ENCODE measurements at places on chromosomes 11 and 22.

GRCh38 chr11:8426076-8426475 lies 162.4 kb upstream of the LMO1 start:
- no peaks in the 10 kb centered on the region for H3K4me1 ChIP-seq
- H3K27ac ChIP-seq = no peak overlapping the region
- no peaks in the 10 kb centered on the region for H3K27me3 ChIP-seq
- no peak overlapping the region for H3K4me3 ChIP-seq
- no peaks in the 10 kb centered on the region for H3K36me3 ChIP-seq

DNA sequence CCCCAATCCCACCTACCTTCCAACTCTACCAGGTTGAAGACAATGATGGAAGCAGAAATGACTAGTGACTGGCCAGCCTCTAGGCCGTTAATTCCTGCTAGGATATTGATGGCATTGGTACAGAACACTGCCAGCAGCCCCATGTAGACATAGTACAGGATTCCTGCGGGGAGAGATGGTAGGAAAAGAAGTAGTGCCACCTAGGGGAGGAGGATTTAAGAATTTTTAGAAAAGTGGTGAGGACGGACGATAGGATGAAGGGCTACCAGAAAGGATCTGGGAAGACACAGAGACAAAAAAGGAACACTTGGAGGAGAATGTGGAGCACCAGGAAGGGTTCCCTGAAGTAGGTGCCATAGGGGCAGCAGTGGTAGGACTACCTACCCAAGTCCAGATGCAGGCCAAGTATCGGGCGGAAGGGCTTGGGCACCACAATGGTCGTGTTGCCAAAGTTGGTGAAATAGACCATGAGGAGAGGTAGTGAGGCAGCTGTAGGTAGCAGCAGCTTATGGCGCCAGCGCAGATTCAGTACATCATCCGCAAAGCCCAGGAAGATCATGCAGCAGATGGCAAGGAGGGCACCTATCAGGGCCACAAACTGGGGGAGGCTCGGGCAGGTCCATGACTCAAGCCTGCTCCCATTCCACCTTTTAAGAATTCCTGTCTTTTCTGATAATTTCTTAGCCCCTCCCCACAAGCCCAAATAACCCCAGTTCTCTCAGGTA lies 1.2 kb downstream of the DPAGT1 start:
- peaks cover 36% of the 10 kb centered on the region for H3K4me1 ChIP-seq
- no peaks in the 10 kb centered on the region for H3K27me3 ChIP-seq
- no peak overlapping the region for H3K4me3 ChIP-seq
- DNase-seq = no peak
- peaks cover 25% of the 10 kb centered on the region for H3K36me3 ChIP-seq

- no peak for DNase-seq
- no peaks in the 10 kb centered on the region for H3K4me1 ChIP-seq
- H3K36me3 ChIP-seq = no peaks in the 10 kb centered on the region
Measured at GRCh38 chr22:47600791-47601625, 838.6 kb downstream of the TBC1D22A start.

DNA sequence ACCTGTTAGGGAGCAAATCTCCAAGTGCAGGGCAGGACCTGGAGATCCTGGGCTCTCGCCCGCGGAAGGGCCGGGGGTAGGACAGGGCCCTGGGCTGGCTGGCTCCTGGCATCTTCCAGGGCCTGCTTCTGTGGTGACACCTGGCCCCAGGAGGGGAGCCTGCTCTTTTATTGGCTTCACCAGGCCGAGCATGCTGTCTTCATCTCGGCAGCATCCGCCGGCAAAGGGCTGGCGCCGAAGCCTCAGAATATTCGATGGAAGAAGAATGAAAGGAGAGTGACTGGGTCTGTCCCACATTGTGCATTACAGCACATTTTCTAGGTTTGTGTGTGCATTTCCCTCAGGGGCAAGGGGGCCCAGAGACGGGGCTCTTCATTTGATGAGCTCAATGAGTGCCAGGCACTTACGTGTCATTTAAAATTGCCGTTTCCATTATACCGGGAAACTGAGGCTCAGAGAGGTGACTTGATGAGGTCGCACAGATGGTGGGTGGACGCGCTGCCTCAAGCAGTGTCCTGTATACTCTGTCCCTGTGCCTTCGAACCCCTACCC lies 70.0 kb downstream of the RBX1 start:
- no peaks in the 10 kb centered on the region for H3K27me3 ChIP-seq
- no peaks in the 10 kb centered on the region for H3K36me3 ChIP-seq
- peaks cover 21% of the 10 kb centered on the region for H3K4me1 ChIP-seq
- H3K4me3 ChIP-seq = peak overlapping the region; percentile 25
- no peak for DNase-seq

GRCh38 chr11:122721201-122721963 lies 65.9 kb downstream of the UBASH3B start:
- no peak overlapping the region for H3K4me3 ChIP-seq
- H3K27me3 ChIP-seq = no peaks in the 10 kb centered on the region
- H3K27ac ChIP-seq = no peak overlapping the region
- DNase-seq = no peak
- peaks cover 2% of the 10 kb centered on the region for H3K36me3 ChIP-seq

GRCh38 chr11:117510646-117511045 lies 183.0 kb downstream of the CEP164 start:
- no peak overlapping the region for H3K4me3 ChIP-seq
- H3K36me3 ChIP-seq = no peaks in the 10 kb centered on the region
- H3K27ac ChIP-seq = no peak overlapping the region
- no peaks in the 10 kb centered on the region for H3K4me1 ChIP-seq

GRCh38 chr11:34487430-34487829 lies 26.2 kb downstream of the ELF5 start:
- no peak overlapping the region for H3K4me3 ChIP-seq
- no peaks in the 10 kb centered on the region for H3K27me3 ChIP-seq
- H3K4me1 ChIP-seq = no peaks in the 10 kb centered on the region
- DNase-seq = no peak
- H3K36me3 ChIP-seq = no peaks in the 10 kb centered on the region

- H3K36me3 ChIP-seq = no peaks in the 10 kb centered on the region
- no peaks in the 10 kb centered on the region for H3K4me1 ChIP-seq
- no peak overlapping the region for H3K4me3 ChIP-seq
- no peak overlapping the region for H3K27ac ChIP-seq
- H3K27me3 ChIP-seq = no peaks in the 10 kb centered on the region
Measured at GRCh38 chr11:101277036-101277435, 147.4 kb upstream of the PGR start.

DNA sequence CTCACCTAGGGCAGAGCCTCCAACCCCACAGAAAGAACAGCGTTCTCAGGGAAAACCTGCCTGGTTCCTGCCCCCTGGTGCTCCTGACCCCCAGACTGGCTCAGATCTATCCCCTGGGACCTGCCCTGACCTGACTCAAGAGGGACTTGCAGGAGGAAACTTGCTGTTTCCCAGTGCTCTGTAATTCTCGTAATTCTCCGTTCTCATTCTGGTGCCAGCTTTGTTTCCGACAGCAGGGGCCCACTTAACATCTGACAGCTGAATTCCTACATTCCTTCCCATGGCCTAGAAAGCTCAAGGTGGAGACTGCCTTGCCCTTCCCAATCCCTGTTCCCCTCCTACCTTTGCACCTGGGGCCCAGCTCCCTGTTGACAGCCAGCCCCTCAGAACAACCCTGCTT lies 12.5 kb upstream of the CSF2RB start:
- H3K4me1 ChIP-seq = no peaks in the 10 kb centered on the region
- H3K27me3 ChIP-seq = peaks cover 45% of the 10 kb centered on the region
- DNase-seq = no peak
- H3K27ac ChIP-seq = no peak overlapping the region

DNA sequence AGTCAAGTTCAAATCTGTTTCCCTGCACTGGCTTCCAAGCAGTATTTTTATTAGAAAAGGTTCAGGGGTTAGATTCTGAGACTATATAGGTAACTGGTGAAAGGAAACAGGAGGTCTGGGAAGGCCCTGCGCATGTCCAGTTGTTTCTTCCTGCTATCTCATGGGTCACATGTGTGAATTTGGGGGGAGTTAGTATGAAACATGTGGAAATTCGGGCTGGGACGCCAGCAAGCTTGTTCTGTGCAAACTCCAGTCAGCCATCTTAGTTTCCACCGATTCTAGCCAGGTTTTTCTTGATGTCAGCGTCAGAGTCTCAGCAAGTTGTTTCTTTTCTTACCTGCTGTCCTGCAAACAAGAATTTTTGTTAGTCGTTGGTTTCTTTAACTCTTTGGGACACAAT lies 46.8 kb downstream of the NNMT start:
- DNase-seq = no peak
- H3K27me3 ChIP-seq = peaks cover 7% of the 10 kb centered on the region
- no peak overlapping the region for H3K27ac ChIP-seq
- no peaks in the 10 kb centered on the region for H3K36me3 ChIP-seq
- H3K4me3 ChIP-seq = no peak overlapping the region

GRCh38 chr11:72605973-72606747 lies 68.1 kb downstream of the PDE2A start:
- H3K27me3 ChIP-seq = no peaks in the 10 kb centered on the region
- no peak overlapping the region for H3K27ac ChIP-seq
- no peaks in the 10 kb centered on the region for H3K36me3 ChIP-seq
- DNase-seq = no peak
- H3K4me1 ChIP-seq = no peaks in the 10 kb centered on the region

DNA sequence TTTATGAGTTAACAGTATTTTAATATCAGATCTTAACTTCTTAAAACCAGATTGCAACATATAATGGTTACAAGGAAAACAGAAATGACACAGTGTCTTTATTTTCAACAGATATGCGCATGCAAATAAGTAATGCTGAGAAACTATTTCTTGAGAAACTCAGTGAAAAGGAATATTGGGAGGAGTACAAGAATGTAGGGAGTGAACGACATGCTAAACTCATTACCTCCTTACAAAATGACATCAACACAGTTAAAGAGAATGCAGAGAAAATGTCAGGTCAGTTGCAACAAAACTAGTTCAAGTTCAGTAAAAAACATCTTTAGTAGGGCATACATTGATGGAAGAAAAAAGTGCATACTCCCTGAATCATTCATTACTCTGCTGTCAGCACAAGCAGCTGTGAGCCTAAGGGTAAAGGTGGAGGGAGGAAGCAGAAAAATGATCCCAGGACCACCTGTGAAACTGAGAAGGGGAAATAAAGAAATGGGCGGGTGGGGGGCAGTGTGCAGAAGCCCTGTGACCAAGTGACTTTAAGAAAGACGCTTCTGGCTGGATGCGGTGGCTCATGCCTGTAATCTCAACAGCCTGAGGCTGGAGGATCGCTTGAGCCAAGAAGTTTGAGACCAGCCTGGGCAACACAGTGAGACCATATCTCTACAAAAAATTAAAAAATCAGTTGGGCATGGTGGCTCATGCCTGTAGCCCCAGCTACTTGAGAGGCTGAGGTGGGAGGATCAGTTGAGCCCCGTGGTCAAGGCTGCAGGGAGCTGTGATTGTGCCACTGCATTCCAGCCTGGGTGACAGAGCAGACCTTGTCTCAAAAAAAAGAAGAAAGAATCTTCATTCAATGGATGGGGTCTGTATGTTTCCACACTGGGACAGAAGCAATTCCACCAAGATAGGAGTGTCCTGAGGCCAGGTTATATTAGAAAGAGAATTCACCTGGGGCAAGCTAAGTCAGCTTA lies 31.2 kb downstream of the CCDC83 start:
- H3K4me3 ChIP-seq = no peak overlapping the region
- no peaks in the 10 kb centered on the region for H3K4me1 ChIP-seq
- no peaks in the 10 kb centered on the region for H3K27me3 ChIP-seq
- no peak for DNase-seq
- H3K36me3 ChIP-seq = no peaks in the 10 kb centered on the region

DNA sequence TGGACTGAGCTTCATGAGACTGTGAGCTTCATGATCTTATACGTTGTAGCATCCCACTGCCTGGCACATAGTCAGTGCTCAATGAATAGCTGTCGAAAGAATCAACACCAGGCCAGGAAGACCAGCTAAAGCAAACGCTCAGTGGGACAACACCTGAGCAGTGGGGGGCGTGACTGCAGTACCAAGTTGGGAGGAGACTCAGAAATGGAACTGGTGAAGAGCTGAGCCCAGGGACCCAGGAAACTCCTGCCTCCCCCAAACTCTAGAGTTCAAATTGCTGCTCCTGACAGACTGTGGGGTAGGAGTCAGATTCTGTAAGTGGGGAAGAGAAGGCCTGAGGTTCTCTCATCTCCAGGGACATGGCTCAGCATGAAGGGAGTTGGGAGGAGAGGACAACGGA lies 59.3 kb downstream of the MORC2 start:
- no peak overlapping the region for H3K27ac ChIP-seq
- DNase-seq = no peak
- H3K36me3 ChIP-seq = peaks cover 8% of the 10 kb centered on the region
- H3K4me3 ChIP-seq = no peak overlapping the region
- no peaks in the 10 kb centered on the region for H3K27me3 ChIP-seq
- no peaks in the 10 kb centered on the region for H3K4me1 ChIP-seq

- no peak for DNase-seq
- no peak overlapping the region for H3K4me3 ChIP-seq
- H3K27me3 ChIP-seq = peaks cover 2% of the 10 kb centered on the region
- no peak overlapping the region for H3K27ac ChIP-seq
- H3K4me1 ChIP-seq = peaks cover 11% of the 10 kb centered on the region
Measured at GRCh38 chr11:14362611-14363010, 3.6 kb upstream of the RRAS2 start.

GRCh38 chr11:66316849-66317251 lies at the start of gene CD248:
Gene CD248, minus strand, starts transcription at chr11:66317044. Its CDS starts 17 bp downstream, at chr11:66317027.
- H3K36me3 ChIP-seq = no peaks in the 10 kb centered on the region
- peak within 1 kb of the TSS; percentile 94 for H3K27ac ChIP-seq
- H3K27me3 ChIP-seq = no peaks in the 10 kb centered on the region
- peak within 1 kb of the TSS; percentile 42 for H3K4me3 ChIP-seq

GRCh38 chr11:33214187-33214586 lies 43.0 kb upstream of the HIPK3 start:
- DNase-seq = no peak
- H3K36me3 ChIP-seq = no peaks in the 10 kb centered on the region
- no peaks in the 10 kb centered on the region for H3K27me3 ChIP-seq
- no peak overlapping the region for H3K27ac ChIP-seq
- no peaks in the 10 kb centered on the region for H3K4me1 ChIP-seq

GRCh38 chr11:60918939-60919265 lies 4.9 kb downstream of the TMEM109 start:
- peaks cover 7% of the 10 kb centered on the region for H3K4me1 ChIP-seq
- H3K27me3 ChIP-seq = no peaks in the 10 kb centered on the region
- H3K36me3 ChIP-seq = peaks cover 11% of the 10 kb centered on the region
- no peak for DNase-seq
- no peak overlapping the region for H3K4me3 ChIP-seq

- H3K4me3 ChIP-seq = no peak overlapping the region
- no peaks in the 10 kb centered on the region for H3K27me3 ChIP-seq
- no peak overlapping the region for H3K27ac ChIP-seq
- DNase-seq = no peak
- no peaks in the 10 kb centered on the region for H3K36me3 ChIP-seq
Measured at GRCh38 chr11:120066738-120067437, 71.0 kb downstream of the TRIM29 start.

Data from T-cell (primary cell).